ENCODE measurements at places on chromosomes 4 and X.

DNA sequence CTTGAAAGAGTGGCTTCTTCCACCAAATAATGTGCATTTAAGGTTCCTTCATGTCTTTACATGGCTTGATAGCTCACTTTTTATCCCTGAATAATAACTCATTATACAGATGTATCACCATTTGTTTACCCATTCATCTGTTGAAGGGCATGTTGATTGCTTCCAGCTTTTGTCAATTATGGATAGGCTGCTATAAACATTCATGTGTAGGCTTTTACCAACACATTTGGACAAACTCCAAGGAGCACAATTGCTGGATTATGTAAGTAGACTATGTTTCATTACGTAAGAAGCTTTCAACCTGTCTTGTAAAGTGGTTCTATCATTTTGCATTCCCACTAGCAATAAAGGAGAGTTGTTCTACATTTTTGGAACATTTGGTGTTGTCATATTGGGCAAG lies 2637.0 kb downstream of the PCDH7 start:
- peak; percentile 51 for DNase-seq

- DNase-seq = peak; percentile 82
Measured at GRCh38 chr4:165516281-165516833, 137.5 kb downstream of the CPE start.

DNA sequence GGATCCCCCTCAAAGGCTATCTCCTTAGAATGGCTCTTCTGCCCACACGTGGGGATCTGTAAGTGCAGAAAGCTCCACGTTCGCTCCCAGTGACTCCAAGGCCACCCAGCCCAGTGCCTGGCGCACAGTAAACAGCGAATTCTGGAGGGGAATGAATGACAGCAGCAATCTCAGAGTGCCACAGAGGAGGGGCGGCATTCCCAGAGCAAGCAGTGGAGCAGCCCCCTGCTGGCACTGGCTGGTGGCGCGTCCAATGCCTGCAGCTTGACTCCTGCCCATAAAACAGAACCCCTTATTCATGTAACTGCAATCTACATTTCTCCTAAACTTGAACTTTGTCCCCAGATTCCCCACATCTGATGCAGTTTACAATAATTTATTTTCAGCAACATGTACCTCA lies 6.9 kb upstream of the HELT start:
- no peak for DNase-seq

DNA sequence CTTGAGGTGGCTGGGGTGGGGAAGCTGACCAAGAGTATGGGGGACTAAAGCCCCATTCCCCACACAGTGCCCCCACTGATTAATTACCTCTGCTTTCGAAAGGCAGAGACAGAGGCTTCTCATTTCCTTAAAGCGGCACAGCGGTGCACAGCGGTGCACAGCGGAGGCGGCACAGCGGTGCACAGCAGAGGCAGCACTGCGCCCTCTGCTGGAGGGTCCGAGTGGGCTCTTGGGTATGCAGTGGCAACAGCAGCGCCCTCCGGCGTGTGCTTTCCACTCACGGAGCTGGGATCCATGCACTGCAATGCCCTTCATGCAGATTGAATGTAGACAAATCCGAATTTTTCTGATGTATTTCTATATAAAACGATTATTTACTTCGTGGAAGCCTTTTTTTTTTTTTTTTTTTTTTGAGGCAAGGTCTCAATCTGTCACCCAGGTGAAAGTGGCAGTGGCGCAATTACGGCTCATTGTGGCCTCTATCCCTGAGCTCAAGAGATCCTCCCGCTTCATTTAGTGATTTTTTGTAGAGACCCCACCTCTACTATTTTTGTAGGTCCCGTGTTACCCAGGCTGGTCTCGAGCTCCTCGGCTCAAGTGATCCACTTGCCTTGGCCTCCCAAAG lies 19.7 kb upstream of the PRPS2 start:
- DNase-seq = peak; percentile 51

DNA sequence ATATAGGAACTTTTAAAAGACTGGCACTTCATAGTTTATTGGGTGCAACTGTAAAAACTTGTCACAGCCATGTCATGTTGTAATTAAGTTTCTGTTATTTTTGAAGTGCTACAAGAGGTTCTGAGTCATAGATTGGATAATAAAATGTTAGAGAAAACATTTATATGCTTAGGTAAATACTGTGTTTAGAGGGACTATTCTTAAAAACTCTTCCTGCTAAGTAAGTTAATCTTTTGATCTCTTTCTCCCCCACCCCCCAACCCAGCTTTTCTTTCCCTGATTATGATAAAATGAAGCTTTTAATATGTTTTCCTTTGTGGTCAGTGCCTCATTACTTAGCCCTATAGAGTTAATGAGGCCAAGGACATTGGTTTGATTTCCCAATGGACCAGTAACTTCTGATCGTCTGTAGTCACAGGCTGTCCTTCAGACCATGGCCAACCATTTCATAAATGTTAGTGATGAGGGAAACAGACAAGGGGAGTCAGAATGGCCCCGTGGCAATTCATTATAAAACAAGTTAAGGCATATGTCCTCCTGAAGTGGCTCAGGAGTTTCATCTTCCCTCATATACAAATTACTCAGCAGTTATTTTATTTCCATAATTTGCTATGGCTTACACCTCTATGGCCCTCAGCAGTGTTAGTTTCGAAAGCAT lies 3.9 kb upstream of the PDLIM5 start:
- peak; percentile 37 for DNase-seq

DNA sequence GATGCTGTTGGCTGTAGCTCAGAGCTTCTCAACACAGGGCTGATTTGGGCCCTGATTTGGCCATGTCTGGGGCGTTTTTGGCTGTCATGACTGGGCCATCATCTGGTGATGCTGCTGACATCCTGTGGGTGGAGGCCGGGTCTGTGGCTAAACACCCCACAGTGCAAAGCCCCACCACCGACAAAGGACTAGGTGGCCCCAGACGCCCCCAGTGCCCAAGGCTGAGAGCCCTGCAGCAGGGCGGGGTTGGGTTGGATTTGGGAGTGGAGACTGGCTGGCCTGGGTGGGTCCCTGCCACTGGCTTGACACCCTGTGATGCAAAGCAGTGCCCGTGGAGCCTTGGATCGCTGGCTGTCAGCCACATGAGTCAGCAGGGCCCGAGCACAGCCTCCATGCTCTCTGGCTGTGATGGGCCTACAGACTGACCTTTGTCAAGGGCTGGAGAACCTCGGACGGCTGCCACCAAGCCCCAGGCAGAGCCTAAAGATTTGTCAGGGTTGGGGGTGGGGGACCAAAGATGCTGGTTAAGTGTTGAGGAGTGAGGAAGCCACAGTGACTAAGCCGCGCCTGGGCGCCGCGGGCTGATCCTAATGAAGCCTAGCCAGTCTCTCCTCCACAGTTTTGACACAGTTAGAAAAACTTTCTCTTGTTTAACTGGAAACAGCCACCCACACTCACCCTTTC lies 28.3 kb downstream of the CYTL1 start:
- DNase-seq = no peak

DNA sequence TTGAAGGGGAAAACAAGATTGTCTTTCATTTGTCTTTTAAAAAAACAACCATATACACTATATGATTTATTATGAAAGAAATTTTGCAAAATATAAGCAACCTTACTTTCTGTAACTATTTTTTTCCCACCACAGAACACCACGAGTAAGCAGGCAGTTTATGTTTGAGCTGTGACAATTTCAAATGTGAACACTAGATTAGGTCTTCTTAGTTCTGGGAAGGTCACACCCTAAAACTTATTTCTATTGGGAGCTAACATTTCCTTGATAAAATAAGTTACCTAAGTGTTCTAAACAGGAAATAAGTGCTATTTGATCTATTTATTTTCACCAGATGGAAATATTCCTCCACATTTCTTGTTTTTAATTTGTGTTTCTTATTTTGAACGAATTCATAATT lies 50.6 kb downstream of the PCDH7 start:
- DNase-seq = no peak

DNA sequence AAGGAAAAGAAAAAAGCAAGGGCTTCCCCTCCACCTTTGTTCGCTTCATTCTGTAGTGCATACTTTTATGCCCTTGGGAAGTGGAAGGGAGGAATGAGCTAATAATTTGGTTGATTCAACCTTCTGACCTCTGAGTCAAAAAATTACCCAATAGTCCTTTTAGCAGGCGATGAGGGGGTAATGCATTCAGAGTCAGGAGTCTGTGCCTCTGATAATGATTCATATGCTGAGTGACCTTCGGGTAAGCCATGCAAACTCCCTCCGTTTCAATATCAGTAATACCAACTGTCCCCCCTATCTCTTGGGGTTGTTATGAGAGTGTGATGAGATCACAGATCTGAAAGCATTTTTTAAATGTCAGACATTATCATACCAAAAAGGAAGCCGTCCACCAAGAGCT lies 41.6 kb upstream of the ACSL4 start:
- no peak for DNase-seq

DNA sequence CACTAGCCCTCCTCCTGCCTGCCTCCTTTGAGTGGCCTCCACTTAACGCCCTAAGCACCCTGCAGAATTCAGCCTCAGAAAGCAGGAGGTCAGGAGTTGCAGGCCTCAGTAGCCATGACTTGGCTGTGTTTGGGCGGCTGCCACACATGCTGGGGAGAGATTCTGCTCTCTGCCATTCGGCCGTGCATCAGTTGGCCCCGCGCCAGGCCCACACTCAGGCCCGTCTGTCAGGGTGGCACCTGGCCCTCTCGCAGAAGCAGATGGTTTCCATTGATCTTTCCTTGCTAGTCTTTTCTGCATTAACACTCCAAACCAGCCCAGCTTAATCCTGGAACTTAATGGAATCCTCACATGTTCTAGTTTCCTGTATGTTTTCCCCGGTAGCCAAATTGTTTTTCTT lies 30.7 kb upstream of the ATP6AP2 start:
- peak; percentile 15 for DNase-seq

GRCh38 chrX:129938081-129938480 lies 32.1 kb downstream of the UTP14A start:
- no peak for DNase-seq

GRCh38 chrX:8841911-8842310 lies 40.7 kb upstream of the FAM9A start:
- DNase-seq = no peak

DNA sequence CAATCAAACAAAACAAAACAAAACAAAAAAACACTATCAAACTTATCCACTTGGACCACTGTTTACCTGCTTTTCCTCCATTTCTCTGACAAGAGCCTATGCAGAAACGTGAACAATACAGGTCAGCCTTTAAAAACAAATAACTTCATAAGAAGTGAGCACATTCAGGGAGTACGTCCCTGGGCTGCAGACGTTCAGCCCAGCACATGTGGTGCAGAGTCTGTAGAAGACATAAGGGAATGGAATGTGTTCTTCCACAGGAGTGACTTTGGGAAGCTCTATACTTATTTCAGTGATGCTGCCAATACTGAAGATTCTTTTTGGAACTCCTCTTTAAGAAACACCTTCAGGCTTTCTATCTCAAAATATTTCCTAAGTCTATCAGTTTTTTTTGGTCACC lies 120.6 kb downstream of the SPRY1 start:
- no peak for DNase-seq

DNA sequence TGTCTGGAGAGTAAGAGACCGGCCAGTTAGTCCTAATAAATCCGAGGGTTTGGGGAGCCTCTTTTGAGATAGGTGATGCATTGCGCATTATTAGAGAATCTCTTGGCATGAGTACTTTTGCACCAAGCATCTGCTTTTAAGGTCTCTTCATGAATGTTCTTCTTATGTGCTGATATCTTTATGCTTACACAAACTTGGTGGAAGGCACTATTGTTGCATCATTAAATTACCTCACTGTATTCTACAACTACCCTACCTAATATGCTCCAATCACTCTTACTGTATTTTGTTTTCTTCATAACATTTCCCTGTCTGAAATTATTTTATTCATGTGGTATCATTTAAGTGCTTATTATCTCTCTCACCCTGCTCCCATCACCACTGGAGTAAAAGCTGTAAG lies 151.6 kb downstream of the PALLD start:
- DNase-seq = no peak

DNA sequence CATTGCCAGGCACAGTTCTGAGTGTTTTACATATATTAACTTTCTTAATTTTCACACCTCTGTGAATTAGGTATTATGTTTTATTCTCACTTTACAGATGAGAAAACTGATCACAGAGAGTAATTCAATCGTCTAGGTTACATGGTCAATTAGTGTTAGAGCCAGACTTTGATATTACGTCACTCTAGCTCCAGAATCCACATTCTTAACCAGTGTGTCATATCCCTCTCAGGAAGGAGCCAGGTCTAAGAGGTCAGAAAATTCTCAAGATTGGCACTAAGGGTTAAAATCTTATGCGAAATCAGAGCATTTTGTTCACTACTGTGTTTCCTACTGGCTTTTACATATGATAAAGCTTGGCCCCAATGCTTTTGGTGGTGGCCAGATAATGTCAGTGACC lies 7.4 kb downstream of the DMP1 start:
- no peak for DNase-seq

DNA sequence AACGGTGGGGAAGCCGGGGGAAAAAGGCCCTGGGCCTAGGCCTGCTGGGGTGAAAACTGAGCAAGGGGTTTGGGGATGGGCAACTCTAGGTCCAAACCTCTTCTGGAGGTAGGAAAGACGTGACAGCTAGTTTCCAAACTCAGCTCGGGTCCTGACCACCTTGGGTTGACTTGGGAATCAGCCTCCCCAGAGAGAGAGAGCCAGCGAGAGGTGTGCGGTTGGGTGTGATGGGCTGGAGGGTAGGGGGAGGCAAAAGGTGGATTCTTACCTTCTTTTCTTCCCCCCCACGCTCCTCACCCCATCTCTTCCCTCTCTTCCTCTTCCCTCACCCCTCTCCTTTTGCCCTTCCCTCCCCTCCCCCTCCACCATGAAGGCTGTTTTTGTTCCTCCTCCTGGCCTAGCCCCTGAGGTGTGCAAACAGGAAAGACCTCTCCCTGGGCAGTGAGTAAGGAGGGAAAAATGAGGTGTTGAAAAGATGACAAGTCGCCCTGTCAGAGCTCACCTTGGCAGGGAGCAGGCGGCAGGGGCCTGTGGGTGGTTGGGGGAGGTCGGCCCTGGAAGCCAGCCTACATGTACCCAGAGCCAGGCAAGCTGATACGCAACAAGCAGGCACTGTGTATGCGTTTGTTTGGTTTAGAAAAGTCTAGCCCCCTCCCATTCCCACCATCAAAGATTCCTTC lies 14.8 kb downstream of the PJA1 start:
- DNase-seq = peak; percentile 57

DNA sequence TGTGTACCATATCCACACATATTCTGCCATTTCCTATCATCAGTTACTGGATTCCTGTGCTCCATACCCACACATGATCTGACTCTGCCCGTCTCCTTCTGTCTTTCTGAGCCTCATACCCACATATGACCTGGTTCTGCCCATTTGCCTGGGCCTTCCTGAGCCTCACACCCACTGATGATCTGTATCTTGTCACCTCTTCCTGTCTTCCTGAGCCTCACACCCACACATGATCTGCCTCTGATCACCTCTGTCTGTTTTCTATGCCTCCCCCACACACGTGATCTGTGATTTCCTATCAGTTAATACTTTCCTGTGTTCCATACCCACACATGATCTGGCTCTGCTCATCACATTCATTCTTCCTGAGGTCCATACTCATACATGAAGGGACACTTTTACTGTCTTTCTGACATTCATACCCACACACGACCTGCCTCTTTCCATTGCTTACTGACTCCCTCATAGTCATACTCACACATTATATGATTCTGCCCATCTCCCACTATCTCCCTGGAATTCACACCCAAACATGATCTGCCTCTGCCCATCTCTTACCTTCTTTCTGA lies 32.5 kb downstream of the SCML1 start:
- DNase-seq = no peak

Measured in HAP-1 (cell line).